CD4-positive, alpha-beta memory T cell (primary cell): ENCODE measurements at places on chromosomes 7 and 10.

- no peak for DNase-seq
Measured at GRCh38 chr7:69318794-69319193, 279.5 kb upstream of the AUTS2 start.

GRCh38 chr7:155298288-155298833 lies 683 bp downstream of the INSIG1 start:
- DNase-seq = no peak

- peak; percentile 76 for DNase-seq
Measured at GRCh38 chr10:78047314-78047891, 13.7 kb downstream of the RPS24 start.

GRCh38 chr7:25031432-25031831 lies 51.5 kb upstream of the OSBPL3 start:
- no peak for DNase-seq

DNA sequence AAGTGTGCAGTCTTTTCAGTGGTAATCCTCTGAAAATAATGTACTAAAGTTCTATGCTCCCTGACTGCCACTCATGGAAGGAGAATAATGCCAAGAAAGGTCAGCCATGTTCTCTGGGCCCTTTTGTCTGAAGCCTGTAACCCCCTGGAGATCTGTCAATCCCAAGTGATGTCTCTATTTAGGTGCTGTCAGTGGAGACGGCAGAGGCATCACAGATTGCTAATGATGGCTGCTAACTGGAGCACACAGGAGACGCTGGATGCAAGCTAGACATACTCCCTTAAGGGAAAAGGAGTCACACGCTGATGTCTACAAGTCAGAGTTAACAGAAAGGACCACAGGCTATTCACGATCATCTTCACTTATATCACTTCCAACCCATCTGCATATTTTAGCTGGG lies 118.8 kb downstream of the RSU1 start:
- no peak for DNase-seq

GRCh38 chr10:79048639-79049550 lies 19.9 kb upstream of the ZMIZ1 start:
- DNase-seq = no peak

DNA sequence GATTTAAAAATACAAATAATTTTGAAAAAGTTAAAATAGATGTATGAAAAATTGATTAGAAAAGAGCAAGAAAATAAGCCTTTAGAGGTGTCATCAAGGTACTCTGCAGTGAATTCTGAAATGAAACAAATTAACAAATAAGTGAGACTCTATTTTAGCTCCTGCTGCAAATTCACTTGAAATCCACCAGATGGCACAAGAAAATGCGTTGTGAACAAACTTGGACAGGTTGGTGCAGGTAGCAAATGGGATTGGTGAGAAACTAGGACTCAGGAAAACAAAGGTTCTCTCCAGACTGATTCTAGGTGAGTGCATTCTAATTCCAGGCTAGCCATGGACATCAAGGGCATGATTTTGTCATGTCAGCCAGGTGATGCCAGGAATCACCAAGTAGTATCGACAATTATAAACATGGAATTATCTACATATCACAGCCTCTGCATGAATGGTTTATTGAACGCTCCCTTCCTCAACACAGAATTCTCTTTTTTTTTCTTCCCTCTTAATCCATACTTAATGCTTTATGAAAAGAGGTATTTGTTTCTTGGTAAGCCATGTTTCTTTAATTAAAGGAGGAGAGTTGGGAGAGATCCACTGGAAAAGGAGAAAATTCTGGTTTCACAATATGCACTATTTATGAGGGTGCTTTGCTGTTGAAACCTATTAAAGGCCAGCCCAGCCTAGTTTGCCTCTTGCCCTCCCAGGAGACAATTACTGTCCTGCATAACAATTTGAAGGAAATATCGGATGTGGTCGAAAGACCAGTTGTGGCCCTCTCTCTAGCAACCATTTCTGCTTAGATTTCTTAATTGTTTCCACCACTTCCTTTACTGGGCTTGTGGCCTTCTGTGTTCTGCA lies 118.1 kb downstream of the ZNF365 start:
- DNase-seq = peak; percentile 23

DNA sequence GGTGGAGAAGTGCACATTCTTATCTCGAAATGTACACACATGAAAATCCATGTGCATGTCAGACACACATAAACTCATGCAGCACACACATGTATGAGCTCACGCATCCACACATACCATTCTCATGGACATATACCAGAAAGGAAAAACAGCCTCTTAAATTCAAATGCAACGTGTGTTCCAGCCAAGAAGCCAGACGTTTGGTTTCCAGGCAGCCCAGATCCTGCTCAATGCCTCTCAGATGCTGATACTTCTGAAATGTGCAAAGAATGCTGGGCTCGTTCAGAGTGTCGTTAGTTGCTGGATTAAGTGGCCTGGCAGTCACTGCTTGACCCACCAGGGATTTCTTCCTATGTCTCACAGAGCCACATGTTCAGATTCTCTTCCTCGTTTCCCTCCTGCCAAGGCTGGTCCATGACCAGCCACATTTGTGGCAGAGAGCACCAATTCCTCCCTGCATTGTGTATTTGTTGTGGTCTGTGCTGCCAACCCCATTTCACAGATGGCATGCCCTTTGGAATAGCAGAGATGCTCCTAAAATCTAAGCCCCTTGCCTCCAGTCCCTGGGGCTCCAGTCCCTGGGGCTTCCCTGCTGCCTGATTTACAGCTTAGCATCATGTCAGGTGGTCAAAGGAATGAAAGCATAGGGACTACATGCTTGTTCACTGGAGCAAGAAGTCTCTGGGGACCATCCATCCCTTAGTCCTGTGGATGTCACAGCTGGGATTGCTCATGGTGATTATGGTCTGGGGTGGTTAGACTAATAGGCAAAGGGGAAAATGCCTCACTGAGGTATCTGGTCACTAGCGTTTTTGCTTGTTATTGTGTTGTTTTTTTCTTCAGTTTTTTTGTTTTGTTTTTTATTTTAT lies 426.6 kb downstream of the PLXNA4 start:
- no peak for DNase-seq

DNA sequence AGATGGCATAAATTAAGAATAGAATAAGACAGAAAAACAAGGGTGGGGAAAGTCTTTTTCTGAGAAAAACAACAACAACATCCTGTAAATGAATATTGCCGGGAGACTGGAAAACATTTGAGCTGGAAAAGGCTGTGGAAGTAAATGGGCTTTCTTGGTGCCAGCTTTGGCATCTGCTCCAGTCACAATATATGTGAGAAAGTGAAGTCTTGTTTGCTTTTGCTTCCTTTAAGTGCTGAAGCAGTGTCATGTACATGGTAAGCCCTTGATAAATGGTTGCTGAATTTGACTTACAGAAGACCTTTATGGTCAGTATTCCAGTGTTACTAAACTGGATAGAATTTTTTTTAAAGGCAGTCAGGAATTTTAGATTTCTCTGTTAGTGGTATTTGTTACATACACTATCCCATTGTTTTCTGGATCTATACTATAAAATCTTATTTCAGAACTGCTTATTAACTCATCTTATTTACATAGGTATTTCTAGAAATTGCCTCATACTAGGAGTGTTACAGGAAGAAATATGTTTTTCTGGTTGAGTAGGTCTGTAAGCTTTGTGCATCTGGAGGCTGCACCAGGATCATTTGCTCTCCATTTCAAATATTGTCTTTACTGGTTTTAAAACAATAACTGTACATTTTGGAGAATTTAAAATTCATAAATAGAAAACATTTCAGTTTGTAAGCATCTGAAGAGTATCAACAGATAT lies 201.7 kb upstream of the FOXP2 start:
- no peak for DNase-seq

DNA sequence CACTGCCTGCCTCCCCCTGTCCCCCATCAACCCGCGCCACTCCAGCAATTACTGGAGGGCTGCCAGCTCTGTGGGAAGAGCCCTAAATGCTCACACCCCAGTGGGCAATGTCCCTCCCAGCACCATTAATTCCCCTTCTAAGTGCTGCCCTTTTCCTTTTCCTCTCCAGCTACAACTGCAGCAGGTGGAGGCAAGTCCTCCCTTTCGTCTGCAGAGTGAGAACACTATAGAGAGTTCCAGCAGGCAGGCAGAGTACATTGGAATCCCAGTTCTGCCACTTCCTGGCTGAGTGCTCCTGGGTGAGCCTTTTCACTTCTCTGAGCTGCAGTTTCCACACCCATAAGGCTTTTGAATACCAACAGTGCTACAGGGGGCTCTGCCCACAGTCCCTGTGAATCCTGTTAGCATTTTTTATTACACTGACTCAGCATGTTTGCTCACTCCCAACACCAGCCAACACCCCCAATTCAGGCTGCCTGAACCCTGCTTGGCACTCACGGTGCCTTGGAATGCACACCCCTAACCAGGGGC lies 447.0 kb downstream of the GRID1 start:
- no peak for DNase-seq

DNA sequence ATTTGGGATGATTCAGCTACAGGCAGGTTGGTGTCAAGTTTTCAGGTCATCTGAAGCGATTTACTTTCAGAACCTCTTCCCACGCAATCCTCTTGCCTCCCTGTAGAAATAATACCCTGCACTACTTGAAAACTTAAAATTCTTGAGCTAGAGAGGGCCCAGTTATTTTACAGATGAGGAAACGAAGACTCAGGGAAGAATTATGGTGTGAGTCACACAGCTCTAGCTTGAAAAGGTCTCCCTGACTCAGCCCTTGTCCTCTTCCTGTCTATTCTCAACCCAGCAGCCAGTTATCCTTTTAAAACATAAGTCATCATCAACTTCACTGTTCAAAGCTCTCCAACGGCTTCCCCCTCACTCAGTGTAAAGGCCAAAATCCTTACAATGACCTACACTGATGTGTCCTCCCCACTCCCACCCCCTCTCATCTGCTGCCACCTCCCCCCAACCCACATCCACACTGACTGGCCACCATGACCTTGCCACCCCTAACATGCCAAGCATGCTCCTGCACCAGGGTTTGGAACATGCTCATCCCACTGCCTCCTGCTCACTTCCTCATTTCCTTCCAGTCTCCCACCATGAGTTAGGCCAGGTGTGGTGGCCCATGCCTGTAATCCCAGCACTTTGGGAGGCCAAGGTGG lies 3.4 kb downstream of the DNMBP start:
- DNase-seq = no peak

DNA sequence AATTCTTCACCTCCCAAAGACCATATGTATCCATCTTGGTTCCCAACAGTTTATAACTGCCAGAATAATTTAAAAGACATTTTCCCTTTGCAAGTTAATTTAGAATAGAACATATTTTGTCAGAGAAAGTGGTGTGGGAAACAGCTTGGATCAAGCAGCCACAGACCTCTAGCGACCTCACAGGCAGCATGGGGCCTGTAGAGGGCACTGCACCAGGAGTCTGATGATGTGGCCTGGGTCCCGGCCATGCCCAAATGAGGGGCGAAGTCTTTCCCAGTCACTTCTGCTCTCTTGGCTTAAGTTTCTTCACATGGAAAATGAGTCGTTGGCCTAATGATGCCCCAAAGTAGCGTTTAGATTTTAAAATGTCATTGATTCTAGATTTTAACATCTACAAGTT lies 243.2 kb downstream of the SDK1 start:
- DNase-seq = no peak
